ENCODE measurements at places on chromosomes 1 and 21.

- no peak for DNase-seq
Measured at GRCh38 chr1:46394872-46395465, 852 bp downstream of the FAAH start.

DNA sequence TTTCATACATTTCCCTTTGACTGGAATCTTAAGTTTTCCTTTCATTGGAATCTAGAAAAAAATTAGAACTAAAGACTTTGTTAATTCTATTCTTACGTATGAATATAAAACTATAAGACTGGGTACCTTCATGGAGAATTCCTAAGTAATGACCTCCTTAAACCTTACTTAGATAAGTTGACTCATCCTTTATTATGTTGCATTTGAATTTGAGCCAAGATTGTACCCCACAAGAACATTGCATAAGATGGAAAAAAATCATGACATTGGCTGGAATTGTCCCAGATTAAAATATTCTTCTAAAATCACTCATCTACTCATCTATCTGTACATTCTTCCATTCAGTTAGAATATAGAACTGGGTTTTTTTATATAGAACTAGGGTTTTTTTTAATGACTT, 137.4 kb downstream of the C1orf21 start:
- no peak for DNase-seq

- DNase-seq: no peak
Measured at GRCh38 chr1:206570529-206570928, 41.7 kb downstream of the EIF2D start.

DNA sequence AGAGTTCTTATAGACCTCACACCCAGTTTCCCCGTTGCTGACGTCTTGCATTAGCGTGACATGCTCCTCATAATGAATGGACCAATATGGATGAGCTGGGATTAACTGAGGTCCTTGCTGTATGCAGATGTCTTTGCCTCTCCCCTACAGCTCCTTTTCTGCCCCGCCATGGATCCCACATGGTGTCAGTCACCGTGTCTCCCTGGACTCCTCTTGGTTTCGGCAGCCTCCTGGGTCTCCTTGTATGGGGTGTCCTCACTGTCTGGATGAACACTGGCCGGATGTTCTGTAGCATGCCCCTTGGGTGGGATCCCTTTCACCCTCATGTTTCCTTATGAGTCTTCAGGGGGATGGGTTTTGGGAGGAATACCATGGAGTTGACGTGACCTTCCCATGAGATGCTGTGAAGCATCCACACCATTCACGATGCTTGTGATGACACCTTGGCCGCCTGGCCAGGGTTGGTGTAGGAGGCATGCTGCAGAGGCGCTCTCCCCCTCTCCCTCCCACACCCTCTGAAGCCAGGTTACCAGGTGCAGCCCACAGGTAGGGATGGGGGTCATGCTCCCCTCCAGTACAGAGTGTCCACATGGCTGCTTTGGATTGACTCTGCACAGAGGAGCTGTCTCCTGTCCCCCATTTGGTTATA, 4.4 kb downstream of the GJC2 start:
- DNase-seq: no peak

GRCh38 chr1:56461158-56462127, 117.9 kb downstream of the PLPP3 start:
- no peak for DNase-seq

GRCh38 chr1:53207726-53208125, 11.1 kb downstream of the CPT2 start:
- no peak for DNase-seq

DNA sequence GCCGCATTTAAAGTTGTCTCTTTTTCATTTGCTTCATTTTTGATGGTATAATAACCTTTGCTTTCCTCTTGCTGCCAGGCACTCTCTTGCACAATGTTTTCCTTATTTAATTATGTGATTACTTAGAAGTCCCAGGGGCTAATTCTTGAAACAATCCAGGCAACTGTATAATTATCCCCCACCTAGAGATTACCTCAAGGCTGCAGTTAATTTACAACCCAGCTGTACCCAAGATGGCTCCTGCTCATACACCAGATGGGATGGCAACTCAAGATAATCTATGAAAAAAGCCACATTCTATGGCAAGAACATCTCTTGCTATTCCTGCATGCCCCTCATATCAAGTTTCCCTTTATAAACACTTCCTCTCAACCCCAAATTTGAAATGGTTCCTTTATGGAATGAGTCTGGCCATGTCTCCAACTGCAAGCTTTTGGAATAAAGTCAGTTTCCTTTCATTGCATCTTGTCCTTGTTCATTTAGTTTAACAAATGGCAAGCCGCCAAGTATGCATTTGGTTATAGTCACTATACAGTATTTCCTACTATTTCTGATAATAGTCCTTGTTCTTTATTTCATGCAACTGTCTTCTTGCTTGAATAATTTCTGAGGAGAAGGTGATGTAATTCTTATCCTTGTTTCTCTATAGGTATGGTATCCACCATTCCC, 1042.6 kb downstream of the PLA2G4A start:
- no peak for DNase-seq

GRCh38 chr1:201614262-201615015, 75.5 kb downstream of the NAV1 start:
- DNase-seq: no peak

DNA sequence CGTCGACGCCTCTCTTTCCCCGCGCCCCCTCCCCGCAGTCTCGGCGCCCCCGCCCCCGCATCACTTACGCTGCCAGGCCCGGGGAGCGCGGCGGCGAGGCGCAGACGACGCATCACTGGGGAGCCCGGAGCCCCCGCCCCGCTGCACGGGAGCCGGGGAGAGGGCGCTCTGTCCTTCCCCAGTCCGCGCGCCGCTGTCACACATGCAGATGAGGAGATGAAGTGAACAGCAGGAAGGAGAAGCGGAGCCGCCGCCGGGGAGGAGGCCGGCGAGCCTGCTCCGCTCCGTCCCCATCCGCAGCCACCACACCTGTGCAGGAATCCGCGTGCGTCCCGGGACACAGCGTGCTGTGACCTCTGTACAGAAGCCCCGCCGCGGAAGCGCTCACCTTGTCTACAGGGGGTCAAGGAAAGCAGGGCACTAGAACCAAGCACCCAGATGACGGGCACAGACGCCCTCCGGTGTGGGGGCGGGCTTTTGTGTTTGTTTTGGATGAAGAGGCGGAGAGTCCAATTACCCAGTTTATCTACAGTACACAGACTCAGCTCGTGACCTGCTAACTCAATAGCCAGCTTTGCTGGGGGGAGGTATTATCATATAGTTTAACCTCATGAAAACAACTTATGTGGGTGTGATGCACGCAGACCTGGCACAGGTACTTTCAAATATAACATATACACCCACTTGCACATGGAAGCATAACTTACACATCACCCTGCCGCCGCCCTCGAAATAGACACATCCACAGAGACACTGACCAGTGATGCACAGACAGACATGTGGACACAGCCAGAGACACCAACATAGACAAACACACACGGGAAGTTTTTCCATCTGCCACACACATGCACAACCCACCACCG, 12.4 kb downstream of the KLHDC8A start:
- peak; percentile 19 for DNase-seq

DNA sequence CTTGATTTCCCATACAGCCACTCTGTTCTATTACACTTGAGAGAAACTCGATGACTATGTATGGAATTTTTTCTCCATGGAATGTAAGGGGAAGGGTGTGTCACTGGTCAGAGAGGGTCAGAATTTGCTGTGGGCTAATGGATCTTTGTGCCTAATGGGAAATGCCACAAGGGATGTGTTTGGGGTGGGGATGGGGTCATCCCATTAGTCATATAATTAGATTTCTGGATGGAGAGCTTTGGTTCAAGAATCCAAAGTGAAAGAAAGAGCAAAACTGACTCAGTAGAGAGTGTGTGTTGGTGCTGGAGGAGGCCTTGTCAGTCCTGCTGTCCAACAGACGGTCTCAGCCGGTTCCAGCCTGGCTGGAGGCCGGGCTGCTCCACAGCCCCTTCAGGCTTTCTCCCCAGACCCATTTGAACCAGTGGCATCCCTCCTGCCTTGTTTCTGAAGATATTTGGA, 86.4 kb downstream of the LAMC2 start:
- DNase-seq: no peak

DNA sequence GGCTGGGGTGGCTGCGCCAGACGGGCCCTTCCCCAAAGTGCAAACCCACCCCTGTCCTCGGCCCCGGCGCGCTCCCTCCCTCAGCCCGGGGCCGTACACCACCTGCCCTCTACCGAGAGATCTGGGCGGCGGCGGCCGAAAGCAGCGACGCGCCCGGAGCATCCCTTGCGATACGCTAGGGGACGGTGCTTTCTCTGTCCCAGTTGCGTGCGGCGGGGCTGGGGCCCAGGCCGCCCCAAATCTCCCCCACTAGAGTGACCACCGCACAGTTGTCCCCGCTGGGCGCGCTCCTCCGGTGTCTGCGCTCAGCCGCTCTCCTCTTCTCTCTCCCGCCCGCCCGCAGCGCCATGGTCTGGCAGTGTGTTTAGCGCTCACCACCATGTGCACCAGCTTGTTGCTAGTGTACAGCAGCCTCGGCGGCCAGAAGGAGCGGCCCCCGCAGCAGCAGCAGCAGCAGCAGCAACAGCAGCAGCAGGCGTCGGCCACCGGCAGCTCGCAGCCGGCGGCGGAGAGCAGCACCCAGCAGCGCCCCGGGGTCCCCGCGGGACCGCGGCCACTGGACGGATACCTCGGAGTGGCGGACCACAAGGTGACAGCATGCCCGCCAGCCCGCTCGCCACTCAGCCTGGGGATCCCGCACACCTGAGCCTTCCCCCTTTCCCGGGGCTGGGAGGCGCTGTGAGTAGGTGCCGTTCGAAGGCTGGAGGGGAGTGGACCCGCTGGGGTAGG, 1.0 kb downstream of the ST6GALNAC5 start:
- DNase-seq: no peak

DNA sequence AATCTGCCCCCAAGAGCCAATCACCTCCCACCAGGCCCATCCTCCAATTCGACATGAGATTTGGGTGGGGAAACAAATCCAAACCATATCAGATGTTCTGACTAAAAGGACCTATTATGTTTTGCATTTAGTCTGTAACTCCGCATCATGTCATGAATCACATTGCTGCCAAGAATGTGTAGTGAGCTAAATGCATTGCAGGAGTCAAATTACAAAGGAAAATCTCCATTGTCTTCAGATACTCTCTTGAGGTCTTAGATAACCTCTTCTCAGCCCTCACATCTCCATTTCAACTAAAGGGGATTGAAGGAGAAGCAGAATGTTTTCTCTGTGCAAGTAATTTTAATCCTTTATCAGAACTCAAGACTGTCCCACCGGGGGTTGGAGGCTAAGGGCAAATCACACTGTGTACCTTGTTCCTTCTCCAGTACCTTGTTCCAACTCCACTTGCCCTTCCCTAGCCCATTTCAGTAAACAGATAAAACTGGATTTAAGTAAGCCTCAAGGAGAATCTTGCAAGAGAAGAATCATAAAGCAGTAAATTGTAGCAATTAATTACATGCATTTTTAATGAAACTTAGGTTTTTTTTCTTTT, 34.1 kb downstream of the EXTL2 start:
- no peak for DNase-seq

DNA sequence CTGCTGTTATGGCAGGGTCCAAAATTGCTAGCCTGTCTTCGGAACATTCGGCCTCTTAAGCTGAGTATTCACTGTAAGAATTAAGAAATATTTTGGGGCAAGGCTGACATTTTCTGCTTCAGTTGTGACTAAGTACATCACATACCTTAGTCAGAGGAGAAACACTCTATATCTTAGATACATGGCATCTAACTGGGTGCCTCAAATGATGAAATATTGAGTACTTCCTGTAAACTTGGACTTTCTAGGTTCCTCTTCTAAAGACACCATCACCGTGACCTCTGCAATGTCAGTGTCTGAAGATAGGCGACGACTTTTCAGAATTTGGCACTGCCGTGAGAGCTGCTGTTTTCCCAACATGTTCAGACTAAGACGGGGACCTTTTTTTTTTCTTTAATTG, 65.6 kb downstream of the PCBP3 start:
- DNase-seq: no peak

DNA sequence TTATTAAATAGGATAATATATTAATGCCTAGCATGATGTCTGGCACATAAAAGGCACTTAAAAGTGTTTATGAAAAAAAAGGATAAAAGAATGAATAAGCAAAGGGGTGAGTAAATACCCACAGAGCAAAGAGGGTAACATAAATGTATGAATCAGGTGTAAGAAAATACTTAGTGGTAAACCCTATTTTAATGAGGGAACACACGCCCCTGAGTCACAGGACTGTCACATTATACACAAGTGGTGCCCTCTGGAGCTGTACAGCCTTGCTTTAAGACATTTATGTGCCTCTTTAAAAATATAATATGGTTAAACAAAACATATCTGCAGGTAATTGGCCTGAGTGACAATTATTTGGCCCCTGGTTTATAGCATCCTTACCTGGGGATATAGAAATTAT, 78.1 kb upstream of the PTBP2 start:
- no peak for DNase-seq

All from activated CD4-positive, alpha-beta T cell treated with anti-CD3 and anti-CD28 coated beads, Interleukin-2, amount 50 U/mL, for 24 hours (primary cell).